ENCODE measurements at places on chromosomes 7 and 10.

DNA sequence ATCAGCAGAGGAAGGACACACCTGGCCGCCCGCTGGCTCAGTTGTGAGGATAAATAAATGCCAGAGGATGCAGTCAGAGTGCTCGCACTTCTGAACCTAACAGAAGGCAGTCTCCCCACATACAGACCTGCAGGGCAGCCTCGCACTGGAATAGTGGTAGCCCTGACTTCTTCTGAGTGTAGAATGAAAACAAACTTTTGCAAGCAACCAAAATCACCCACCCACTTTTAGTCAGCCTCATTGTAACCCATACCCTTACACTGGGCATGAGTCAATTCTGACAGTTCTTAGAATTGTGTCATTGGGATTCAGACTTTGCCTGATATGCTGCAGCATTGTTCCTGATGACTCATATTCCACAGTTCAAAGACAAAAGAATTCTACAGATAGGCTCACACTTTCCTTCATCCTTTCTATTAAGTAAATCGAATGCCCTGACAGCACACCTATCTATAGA, 167.0 kb upstream of the CDK1 start:
- no peak for DNase-seq

- no peak for DNase-seq
Measured at GRCh38 chr10:132306864-132307751, 642 bp downstream of the STK32C start.

DNA sequence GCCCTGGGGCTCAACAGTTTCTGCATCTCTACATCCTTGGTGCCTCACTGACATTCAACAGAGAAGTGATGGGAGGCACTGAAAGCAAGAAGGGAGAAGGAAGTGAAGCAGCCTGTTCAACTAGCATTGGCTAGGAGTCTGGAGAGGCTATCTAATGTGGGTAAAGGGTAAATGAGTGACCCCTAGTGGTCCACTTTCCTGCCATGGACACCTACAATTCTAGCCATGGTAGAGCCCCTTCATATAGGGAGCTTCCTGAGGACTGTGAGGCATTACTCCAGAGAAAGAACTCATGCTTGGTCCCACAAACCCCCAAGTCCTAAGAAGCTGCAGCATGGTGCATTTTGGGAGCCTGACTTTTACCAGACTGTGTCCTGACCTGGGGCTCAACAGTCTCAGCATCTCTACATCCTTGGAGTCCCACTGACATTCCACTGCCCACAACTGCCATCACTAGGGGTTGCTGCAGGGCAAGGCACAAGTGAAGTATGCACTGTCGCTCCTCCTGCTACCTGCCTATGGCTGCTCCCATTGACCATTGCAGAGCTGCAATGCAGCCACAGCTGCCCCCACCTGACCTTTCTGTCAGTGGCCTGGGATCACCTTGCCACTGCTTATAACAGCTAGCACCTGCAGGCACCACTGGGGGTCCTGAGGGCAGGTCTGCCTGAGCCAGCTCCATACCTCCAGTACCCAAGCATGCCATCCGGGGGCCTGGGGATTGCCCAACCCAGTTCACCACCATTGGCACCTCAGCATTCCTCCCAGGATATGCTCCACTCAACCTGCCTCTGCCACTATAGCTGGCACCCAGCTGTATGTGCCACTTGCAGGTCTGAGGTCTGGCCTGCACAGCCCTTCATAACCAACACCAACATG, 44.1 kb upstream of the CDK6 start:
- DNase-seq: no peak

DNA sequence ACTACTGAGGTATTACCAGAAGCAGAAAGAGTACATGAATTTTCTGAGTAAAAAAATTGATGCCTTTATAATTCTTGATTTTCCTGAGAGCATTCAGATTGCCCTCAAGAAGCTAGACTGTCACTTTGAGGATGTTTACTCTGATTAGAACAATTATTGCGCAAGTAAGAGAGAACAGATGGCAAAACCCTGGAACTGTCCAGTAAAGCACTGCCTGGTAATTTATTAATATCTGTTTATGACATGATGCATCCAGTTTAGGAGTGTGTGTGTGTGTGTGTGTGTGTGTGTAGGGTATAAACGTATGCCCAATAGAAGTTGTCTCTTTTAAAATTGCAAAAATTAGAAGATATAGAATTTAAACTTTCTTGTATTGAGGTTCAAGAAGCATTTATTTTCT, 379.7 kb downstream of the PHTF2 start:
- DNase-seq: peak; percentile 27

DNA sequence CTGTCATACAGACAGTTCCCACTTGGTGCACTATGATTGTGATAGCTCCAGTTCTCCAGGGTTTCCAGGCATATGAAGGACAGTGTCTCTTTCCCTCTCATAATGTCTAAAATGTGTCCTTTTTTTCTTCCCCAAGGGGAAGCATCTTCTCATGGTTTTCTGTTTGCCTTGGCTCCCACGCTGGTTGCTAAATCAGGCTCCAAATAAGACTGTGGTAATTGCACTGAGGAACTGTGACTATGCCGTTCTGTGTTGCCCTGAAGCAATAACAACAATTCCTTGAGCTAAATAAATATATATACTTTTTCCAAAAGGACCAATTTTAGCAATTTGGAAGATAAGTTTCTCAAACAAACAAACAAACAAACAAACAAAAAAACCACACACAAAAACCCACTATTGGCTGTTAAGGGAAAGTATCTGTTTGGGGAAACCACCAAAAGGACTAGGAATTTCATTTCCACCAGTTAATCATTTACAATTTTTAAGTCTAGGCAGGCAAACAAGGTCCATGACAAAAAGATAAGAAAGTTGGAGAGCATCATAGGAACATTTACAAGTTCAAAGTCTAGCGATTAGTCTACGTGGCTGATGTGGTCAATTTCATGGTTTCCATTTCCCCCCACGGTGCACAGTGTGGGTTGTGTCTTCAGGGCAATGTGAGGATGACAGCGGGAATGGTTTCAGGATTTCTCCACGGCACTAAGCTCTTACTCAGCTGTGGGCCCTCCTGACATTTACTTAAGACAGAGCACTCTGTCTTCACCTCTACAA, 62.4 kb downstream of the THNSL1 start:
- no peak for DNase-seq

GRCh38 chr7:102872460-102872859, 40.3 kb upstream of the LRRC17 start:
- DNase-seq: no peak

GRCh38 chr7:158539711-158540146, 47.9 kb downstream of the PTPRN2 start:
- no peak for DNase-seq

GRCh38 chr7:44063894-44064651, 1.3 kb downstream of the PGAM2 start:
- DNase-seq: no peak

Measured in C1 segment of cervical spinal cord (tissue), 14 donors.